Renal cortical epithelial cell (primary cell): ENCODE measurements at places on chromosomes 11 and 22. TPM values are rescaled to one million over a fixed set of nuclear protein-coding genes. Genes with fewer than 3 reads are reported as not detected.

GRCh38 chr11:30859669-30860068 lies 273.5 kb upstream of the MPPED2 start:
- no peak for DNase-seq

GRCh38 chr22:40395607-40396006 lies 25.2 kb downstream of the SGSM3 start:
- DNase-seq = no peak

CREB3L1 gene
- total RNA-seq = 2.1 and 6.7 TPM in 2 replicates

GRCh38 chr22:40572976-40573375 lies 63.5 kb downstream of the MRTFA start:
- no peak for DNase-seq
